ENCODE measurements at places on chromosomes 6 and 20.

- no peak for DNase-seq
Observed at GRCh38 chr20:31573555-31574321, 31.4 kb upstream of the ID1 start.

DNA sequence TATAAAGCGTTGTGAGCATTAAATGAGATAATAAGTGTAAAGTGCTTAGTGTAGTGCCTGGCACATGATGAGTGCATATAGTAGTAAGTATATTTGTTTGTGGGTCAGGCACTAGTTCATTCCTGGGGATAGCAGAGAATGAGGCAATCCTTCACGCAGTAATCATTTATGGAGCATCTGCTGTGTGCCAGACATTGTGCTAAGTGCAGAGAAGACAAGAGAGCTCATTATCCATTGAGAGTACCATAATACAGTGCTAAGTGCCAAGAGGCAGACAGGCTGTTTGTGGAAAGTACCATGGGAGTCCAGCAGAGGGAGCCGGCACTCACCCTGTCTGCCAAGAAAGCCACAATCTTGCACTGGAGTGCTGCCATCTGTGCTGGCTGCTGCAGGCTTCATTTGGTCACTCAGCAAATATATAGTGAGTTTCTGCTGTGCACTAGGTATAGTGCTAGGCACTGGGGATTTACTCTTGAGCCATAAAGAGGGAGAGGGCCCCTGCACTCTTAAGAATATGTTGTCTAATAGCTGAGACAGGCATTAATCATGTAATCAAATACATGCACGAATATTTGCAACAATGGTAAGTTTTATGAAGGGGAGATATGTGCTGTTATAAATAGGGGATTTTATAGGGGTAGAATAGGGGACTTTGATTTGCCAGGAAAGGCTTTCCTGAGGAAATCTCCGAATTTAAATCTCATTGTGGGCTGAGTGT, 12.9 kb upstream of the MROH8 start:
- peak; percentile 56 for DNase-seq

DNA sequence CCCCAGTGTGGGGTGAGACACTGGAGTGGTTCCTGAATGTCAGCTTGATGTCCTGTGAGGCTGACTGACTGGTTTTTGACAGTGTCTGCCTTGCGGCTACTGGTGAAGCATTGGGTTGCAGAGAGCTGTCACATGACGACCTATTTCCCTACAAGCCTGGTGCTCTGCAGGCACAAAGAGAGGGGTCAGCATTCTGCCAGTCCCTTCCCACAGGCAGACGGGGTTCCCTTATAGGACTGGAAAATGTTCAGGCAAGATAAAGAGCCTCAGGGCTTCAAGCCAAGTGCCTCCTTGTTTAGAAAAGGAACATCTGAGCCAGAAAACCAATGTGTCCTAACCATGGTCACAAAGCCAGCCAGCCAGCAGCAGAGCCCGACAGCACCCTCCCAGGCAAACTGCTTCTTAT, 11.0 kb downstream of the LY86 start:
- no peak for DNase-seq

DNA sequence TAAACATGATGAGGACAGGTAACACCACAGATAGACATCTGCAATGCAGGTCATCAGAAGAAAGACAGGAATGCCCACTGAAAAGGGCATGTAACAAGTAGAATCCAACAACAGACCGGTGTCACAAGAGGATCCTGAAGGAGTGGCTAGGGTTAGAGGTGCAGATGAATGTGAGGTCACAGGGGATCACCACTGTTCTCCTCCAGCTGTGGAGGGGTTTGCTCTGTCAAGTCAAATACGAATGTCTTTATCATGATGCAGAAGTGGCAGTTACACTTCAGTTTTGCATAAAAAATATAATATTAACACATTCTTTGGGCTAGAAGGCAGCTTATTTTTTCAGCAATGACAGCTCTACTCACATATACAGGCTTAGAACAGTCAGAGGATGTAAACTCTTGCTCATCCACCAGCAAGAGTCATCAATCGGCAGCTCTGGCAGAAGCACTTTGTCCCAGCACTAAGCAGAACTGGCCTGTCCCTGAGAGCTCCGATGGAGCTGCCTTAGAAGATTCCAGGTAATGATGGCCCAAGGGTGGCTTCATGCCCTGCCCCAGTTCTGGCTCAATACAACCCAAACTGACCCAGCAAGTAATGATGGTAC, 130.4 kb upstream of the TRAF3IP2 start:
- DNase-seq, result no peak

DNA sequence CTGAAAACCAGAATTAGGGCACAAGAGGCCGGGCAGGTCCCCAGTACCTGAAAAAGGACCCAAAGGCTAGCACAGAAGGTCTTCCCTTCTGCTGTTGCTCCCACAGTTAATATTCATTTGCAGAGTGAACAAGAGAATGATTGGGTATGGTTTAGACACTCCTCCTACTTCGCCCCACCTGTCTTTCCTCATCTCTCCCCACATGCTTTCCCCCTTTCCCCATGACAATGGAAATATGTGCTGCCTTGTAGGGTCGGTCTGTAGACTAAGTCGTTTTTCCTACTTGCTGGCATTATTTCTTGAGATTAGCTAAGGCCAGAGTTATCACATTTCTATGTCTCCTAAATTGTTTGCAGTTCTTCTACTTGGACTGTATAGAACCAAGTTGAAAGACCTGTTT, 181.9 kb downstream of the PDE7B start:
- DNase-seq, result no peak

DNA sequence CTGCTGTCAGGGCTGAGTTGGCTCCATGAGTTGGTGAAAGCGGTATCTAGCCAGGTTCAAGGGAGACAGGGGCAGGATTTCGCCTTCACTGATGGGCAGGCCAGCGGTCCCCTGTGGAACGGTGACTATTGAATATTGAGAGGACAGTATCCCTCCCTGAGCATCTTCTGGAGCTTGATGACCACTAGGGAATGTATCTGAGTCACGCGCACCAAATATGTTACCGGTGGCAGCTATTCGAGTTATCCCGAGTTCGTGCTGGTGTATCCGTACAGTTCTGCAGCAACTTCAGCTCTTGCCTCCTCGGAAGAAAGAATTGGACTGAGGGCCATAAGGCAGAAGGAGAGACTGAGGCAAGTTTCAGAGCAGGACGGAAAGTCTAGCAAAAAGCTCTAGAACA, 24.8 kb downstream of the MTHFD1L start:
- DNase-seq, result no peak

DNA sequence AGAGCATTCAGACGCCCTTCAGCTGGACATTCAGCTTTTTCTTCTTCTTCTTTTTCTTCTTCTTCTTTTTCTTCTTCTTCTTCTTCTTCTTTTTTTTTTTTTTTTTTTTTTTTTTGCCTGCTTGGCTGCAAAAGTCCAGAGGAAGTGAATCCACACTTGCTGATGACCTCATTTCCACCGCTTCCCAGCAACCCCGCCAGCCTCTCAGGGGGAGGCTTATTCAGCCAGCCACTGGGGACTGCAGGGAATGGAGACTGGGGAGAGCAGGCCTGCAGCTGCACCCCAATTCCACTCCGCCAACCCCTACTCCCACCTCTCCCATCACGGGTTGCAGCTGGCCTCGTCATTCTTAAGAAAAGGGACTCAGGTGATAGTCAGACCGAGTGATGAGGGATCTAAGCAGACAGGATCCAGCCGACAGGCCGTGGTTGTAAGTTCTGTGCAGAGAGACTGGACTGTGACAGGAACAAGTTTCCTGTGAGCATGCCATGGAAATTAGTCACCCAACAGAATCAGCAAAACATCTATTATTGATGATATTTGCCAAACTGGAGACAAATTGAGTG, 59.0 kb upstream of the QKI start:
- no peak for DNase-seq

- no peak for DNase-seq
Observed at GRCh38 chr20:58642441-58642840, 8.6 kb upstream of the STX16 start.

DNA sequence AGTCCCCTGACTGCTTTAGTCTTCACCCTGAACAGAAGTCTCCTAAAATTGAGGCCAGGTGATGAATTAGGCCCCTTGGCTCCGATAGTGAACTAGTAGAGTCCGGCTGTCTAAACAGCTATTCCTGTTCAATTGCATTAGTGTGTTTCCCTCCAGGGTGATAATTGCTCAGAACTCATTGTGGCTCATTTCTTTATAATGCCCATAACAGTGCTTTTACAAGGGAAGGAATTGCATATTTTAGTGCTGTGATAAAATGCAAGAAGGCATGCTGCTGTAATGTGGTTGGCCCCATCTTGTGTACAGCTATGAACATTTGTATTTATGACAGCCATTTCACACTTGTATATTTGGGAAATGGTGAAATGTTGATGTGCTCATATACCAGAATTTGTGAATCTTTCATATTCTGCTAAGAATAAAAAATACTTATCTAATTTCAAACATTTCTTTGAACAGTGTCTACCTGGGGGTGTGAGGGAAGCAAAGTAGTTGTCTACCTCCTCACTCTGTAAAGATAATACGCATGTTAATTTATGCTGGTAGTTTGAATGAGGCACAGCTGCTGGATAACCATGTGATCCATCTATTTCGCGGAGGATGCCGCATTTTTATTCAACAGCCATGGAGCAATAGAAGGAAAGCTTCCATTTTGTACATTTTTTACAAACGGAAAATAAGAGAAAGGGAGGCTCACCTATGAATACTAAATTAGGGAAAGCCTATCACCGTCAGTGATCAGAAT, 451.4 kb downstream of the NKAIN2 start:
- no peak for DNase-seq

GRCh38 chr6:162090734-162091133, 636.8 kb downstream of the PRKN start:
- DNase-seq, result no peak
